Fibroblast of lung (primary cell): ENCODE measurements at places on chromosomes 4 and X. TPM values are rescaled to one million over a fixed set of nuclear protein-coding genes. Genes with fewer than 3 reads are reported as not detected.

GRCh38 chr4:78568640-78569305 lies 17.2 kb downstream of the ANXA3 start:
- no peak for DNase-seq

The TLR3 gene
- 4.9 and 12.6 TPM in 2 replicates for polyA plus RNA-seq

The TMPRSS11B gene
- not detected in 2 replicates for polyA plus RNA-seq

The CLDN34 gene
- polyA plus RNA-seq, result not detected in 2 replicates
